Stimulated activated CD4-positive, alpha-beta T cell treated with anti-CD3 and anti-CD28 coated beads, Interleukin-4, amount 100 ng/mL, for 48 hours (primary cell): ENCODE measurements at places on chromosomes 7 and 10.

DNA sequence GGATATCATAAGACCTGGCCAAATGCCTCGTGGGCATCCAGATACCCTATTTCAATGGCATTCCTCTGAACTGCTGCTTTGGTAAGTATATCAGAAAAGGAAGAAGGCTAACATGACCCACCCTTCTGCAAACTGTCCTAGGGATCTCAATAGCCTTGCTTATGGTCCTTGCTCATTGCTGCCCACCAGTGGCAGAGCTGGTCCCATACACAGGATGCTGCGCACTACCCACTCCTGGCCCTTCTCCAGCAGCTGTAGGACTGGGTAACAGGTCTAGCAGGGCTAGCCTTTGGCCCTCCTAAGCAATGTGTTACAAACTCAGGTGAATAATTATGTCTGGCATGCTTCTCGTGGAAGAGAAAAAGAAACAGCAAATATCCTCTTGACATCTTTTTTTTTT is 72.5 kb downstream of the C10orf90 start:
- DNase-seq: no peak

GRCh38 chr7:52685333-52685732 is 350.1 kb upstream of the POM121L12 start:
- no peak for DNase-seq

DNA sequence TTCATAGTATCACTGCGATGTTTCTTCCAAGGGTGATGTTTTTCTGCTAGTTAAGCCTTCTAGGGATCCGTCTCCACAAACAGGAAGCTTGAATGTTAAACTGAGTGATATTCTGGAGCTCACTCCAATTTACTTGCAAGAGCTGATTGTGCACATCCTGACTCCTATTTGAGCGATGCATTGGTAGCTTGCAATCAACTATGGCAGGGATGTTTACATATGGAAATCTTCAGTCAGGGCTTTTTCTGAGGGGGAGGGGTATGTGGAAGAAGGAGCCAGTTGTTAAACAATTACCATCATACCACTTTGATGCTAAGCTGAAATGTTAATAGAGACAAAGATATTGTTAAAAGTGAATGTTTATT is 43.2 kb upstream of the NXPH1 start:
- no peak for DNase-seq

DNA sequence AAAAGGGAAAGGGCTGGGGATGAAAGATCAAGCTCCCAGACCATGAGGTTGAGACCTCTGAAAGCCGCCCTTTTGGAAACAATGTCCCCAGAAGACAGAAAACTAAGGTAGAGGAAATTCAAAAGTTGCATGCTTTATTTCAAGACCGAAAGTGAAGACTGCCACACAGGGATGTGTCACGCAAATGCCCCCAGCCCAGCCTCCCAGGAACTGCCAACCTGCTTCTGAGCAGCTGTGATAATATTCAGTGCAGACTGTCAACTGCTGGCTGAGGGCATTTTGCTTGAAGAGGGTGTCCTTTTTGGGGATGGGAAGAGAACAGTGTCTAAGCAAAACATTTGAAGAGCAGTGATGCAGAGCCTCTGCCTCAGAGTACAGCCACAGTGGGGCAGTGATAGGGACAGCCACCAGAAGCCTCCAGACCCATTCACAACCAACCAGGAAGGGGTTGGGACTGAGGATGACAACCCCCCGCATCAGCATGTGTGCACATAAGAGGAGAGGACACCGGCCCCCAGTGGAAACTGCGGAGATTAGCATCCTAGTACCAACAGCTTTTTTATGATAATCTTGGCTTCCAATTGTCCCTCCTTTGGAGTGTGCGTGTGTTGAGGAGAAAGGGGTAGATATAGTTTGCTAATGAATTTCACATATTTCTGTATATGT is 34.7 kb upstream of the NFE2L3 start:
- no peak for DNase-seq

GRCh38 chr10:21514818-21515351 is 10.6 kb downstream of the SKIDA1 start:
- no peak for DNase-seq

- DNase-seq: no peak
Measured at GRCh38 chr7:95922191-95922590, 149.8 kb downstream of the DYNC1I1 start.
